GM23338 (cell line): ENCODE measurements at places on chromosomes 7 and 10. TPM values are rescaled to one million over a fixed set of nuclear protein-coding genes. Genes with fewer than 3 reads are reported as not detected.

ZC3HAV1L gene
- 10.1 and 11.3 TPM in 2 replicates for total RNA-seq

DNA sequence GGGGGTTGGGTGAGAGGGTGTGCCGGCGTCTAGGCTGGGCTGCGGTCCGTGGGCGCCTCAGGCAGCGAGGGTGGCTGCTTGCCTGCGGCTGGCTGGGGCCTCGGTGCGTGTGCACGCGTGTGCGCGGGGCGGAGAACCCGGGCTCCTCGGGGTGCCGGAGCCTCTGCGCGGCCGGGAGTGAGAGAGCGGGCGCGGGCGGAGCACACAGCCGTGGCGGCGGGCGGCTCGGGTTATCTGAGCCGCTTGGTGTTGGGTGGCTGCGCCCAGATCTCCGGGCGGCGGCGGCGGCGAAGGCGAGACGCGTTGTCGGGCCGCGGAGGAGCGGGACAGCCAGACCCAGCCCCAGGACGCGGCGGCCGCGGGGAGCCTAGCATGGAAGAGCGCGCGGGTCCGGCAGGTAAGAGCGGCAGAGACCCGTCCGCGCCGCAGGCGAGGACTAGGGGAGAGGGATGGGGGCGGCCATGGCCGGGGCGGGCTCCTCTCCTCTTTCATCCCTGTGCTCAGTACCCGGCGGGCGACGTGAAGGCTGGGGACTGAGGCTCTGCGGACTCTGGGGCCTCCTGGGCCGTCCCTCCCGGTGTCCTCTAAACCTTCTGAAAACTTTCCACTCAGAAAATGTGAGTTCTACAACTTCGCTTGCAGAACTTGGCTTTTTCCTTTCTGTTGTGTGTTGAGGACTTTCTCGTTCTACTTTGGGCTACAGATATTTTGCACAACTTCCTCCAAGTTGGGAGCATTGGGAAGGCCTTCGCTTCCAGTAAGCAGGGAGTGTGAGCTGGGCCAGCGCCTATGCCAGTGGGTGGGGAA, 9.8 kb upstream of the PAX2 start:
- DNase-seq = peak; percentile 61

DNA sequence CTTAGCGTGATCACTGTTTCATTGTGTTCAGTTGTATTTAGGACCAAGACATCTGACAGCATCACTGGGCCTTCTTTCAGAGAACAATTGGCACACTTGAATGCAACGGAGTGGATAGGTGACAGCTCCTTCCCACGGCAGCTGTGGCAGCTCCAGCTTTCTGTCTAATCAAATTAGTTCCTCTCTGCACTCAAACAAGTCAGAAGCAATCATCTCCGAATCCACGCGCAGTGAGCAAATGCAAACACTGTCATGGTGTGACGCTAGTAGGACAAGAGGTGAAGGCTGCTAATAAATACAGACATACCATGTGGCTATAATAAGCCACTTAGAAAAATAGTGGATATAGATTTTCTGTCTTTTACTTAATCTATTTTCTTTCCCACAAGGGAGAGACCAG, 542.4 kb downstream of the ACTR3B start:
- DNase-seq = no peak

DNA sequence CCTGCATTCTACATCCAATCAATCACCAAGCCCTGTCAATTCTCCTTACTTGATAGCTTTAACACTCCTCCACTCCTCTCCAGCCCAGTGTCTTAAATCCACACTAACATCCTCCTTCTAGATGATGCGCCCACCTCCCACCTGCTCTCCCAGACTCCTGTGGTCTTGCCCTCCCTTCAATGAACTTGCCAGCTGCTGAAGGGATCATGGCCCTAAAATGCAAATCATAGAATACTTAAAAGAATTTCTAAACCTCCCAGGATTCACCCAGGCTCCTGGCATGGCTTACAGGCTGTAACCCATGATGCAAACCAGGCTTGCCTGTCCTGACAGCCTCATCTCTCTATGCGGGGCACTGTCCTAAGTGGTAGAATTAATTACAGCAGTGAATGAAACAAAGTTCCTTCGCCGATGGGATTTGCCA, 43.6 kb downstream of the SYPL1 start:
- DNase-seq = no peak

GRCh38 chr7:47211519-47211973, 370.4 kb downstream of the TNS3 start:
- no peak for DNase-seq

- DNase-seq = no peak
These were observed 10.2 kb upstream of the SEC61G start for GRCh38 chr7:54769203-54769602.

- no peak for DNase-seq
These were observed 15.3 kb upstream of the AKR1C1 start for GRCh38 chr10:4947635-4948596.

HTR5A gene
- total RNA-seq = not detected in 2 replicates

DNA sequence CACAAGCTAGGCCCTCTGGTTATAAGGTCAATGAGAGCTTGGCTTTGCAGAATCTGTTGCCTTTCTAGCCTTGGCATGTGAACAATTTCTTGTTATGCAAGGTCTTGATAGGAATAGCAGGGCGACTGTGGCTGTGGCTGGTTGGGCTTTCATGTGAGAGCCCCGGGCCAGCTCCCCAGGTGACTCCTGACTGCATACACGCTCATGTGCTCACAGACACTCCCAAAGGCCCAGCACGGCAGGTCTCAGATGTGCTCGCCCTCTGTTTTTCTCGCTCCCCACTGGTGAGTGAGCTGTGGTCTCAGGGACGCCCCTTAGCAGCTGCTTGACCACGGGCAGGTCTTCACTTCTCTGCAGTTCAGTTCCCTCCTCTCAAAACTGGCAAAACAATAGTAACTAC, 37.1 kb upstream of the ZNF32 start:
- DNase-seq = no peak

GRCh38 chr10:71392292-71392691, 4.4 kb upstream of the CDH23 start:
- no peak for DNase-seq

GRCh38 chr7:137127806-137128205, 215.7 kb downstream of the PTN start:
- DNase-seq = no peak

GRCh38 chr7:27198871-27199801, 755 bp downstream of the HOXA13 start:
- DNase-seq = peak; percentile 70
